Cardiac muscle cell (in vitro differentiated cells and primary cell): ENCODE measurements at places on chromosomes 16 and 17. TPM values are rescaled to one million over a fixed set of nuclear protein-coding genes. Genes with fewer than 3 reads are reported as not detected.
A peak's percentile ranks its signal among the peaks of the same experiment; 100 is the strongest.

The PARD6A gene
- 0.71 and 0.74 TPM in 2 replicates for total RNA-seq

GRCh38 chr17:40542558-40543411 lies 22.5 kb downstream of the CCR7 start:
- H3K36me3 ChIP-seq, result no peaks in the 10 kb centered on the region
- H3K4me3 ChIP-seq, result no peak overlapping the region
- no peaks in the 10 kb centered on the region for H3K27me3 ChIP-seq
- H3K4me1 ChIP-seq, result peaks cover 32% of the 10 kb centered on the region
- DNase-seq, result peak; percentile 99

- no peak for DNase-seq
- H3K4me1 ChIP-seq, result no peaks in the 10 kb centered on the region
- no peaks in the 10 kb centered on the region for H3K36me3 ChIP-seq
- H3K27me3 ChIP-seq, result peaks cover 21% of the 10 kb centered on the region
- H3K27ac ChIP-seq, result no peak overlapping the region
Measured at GRCh38 chr17:83071966-83072562, 7.3 kb upstream of the METRNL start.

GRCh38 chr17:81097943-81098308 lies 63.0 kb downstream of the BAIAP2 start:
- no peak overlapping the region for H3K4me3 ChIP-seq
- H3K36me3 ChIP-seq, result no peaks in the 10 kb centered on the region
- H3K27me3 ChIP-seq, result no peaks in the 10 kb centered on the region
- H3K4me1 ChIP-seq, result peaks cover 41% of the 10 kb centered on the region

DNA sequence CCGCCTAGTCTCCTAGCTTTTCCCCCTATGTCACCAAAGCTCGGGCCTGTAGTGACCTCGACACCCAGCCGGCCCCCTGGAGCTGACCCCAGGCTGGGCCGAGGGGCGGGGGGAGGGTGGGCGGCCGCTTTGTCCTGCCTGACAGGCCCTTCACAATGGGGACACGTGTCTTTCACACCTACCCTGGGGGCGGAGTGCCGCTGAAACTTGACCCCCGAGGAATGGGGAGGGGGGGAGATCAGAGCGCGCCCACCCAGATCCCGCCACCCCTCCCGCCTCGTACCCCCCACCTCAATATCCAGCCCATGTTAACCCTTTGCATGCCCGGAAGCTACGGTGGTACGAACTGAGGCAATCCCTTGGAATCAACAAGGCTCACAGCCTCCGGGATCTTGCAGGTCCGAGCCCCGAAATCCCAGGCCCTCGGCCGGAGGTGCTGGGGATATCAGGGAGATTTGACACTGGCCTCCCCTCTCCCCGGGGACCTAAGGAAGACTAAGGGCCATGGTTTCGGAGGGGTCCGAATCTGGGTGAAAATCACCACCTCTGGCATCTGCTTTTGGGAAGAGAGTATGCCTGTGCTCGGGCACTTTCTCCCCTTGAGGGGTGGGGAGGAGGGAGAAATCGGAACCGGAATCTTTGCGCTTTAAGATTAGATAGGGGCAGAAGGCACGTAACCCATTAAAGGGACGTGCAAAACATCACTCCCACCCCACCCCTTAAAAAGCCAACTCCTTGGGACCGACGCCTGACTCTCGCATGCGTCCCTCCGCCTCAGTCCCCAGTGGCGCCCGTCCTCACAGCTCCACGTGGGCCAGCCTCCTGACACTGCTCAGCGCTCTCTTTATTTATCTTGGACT lies 2.6 kb downstream of the NOG start:
- H3K36me3 ChIP-seq, result no peaks in the 10 kb centered on the region
- DNase-seq, result no peak
- peak overlapping the region; percentile 67 for H3K4me3 ChIP-seq
- H3K4me1 ChIP-seq, result peaks cover 18% of the 10 kb centered on the region
